Peyer's patch (tissue), 4 donors: ENCODE measurements at places on chromosomes 11 and 22. TPM values are rescaled to one million over a fixed set of nuclear protein-coding genes. Genes with fewer than 3 reads are reported as not detected.

DNA sequence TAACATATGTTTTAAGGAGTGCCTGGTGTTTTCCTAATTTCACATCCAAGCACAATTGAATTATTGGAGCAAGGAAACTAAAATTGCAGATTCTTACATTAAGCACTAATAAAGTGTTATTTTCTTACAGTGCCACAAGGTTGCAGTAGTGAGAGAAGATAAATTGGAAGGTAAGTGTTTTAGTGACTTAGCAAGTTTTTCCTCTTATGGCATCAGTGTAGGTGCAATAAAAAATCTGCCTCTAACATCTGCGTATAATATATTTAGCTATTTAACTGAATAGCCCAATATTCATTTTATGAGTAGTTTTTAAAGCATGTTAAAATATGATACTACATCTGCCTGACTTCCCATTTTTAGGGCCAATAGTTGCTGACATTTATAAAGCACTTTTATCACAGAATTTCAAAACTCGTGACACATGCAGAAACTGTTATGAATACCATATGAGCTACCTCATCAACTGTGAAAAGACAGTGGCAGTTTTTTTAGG lies 19.0 kb downstream of the POLD3 start:
- DNase-seq = no peak

GRCh38 chr11:16781936-16782919 lies 43.8 kb downstream of the C11orf58 start:
- no peak for DNase-seq

DNA sequence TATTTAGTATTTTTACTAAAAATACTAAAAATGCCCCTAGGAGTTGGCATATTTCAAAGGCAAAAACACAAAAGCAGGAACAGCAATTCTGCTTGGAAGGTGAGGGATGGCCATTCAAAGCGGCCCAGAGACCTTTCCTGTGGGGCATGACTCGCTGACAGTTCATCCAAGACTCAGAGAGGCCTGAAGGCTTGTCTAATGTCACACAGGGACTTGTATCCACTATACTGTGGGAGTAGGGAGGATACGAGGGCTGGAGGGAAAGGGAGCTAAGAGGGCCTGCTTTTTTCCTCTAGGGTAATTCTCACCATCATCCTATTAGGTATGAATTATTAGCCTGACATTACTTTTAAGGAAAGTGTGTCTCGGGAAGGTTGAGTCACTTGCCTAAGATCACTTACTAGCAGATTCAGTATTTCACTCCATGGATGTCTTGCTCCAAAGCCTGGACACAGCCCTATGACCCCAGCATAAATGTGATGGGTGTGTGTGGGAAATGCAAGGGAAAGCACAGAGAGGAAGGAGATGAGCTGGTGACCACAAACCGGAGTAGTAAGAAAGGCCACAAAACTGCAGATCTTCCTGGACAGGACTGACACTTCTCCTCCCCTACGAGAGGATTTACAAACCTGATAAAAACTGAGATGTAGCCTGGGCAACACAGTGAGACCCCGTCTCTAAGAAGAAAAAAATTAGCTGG lies 16.7 kb upstream of the UCP3 start:
- DNase-seq = no peak

DNA sequence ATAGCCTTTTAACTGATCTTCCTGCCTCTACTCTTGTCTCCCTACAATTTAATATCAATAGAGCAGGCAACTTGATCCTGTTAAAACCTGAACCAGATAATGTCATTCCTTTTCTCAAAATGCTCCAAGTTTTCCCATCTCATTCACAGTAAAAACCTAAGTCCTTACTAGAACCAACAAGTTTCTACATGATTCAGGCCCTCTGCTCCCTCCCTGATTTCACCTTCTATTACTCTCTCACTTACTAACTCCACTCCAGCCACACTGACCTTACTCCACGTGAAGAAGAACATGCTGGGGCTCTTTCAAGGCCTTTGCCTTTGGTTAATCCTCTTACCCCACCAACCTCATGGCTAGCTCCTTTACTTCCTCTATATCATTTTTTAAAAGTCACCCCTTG lies 71.1 kb downstream of the PRCP start:
- DNase-seq = no peak

GRCh38 chr11:1050581-1051355 lies 14.2 kb upstream of the MUC6 start:
- DNase-seq = peak; percentile 53

Gene WNT11
- total RNA-seq = 6.9 TPM

GRCh38 chr11:78657968-78658839 lies 83.5 kb upstream of the NARS2 start:
- no peak for DNase-seq

DNA sequence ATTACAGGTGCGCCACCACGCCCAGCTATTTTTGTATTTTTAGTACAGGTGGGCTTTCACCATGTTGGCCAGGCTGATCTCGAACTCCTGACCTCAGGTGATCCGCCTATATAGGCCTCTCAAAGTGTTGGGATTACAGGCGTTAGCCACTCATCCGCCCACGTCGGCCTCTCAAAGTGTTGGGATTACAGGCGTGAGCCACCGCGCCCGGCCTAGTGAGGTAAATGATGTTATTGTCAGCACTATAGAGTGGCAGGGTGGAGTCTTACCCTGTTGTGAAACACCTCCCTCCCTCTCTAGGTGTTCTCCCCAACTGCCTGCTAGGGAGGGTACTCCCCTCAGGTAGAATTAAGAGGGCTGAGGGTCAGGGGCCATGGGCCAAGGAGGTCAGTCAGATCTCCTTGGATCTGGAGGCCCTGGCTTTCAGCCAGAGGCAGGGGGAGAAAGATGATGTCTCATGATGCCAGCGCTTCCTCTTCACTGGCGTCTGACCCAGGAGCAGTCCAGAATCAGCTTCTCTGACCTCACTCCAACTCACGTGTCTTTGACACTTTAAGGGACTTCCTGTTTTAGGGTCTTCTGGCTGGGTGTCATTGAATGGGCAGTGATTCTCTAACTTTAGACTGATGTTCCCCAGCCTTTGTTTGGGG lies 2.0 kb downstream of the GGA1 start:
- no peak for DNase-seq

Gene FJX1
- total RNA-seq = not detected

Gene TUB
- total RNA-seq = 2.0 TPM

GRCh38 chr11:107606141-107606540 lies 15.2 kb downstream of the ELMOD1 start:
- DNase-seq = no peak

- DNase-seq = no peak
Observed at GRCh38 chr11:35473795-35474374, 51.5 kb downstream of the PAMR1 start.

Gene KCNC1
- total RNA-seq = not detected

DNA sequence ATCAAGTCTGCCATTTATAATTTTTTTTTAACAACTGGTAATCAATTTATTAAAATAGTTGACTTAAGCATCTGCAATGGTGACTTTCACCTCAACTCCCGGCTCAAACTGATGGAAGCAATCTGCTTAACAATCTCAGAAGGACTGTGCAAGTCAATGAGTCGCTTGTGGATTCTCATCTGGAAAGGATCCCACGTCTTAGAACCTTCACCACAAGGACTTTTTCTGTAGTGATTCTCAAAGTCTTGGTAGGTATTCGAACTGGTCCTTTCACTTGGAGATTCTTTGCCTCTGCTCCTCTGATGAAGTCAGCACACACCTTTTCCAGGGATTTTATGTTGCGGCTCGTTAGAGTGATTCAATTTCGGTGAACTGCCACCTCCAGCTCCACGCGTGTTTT lies 7.3 kb downstream of the RSF1 start:
- no peak for DNase-seq

DNA sequence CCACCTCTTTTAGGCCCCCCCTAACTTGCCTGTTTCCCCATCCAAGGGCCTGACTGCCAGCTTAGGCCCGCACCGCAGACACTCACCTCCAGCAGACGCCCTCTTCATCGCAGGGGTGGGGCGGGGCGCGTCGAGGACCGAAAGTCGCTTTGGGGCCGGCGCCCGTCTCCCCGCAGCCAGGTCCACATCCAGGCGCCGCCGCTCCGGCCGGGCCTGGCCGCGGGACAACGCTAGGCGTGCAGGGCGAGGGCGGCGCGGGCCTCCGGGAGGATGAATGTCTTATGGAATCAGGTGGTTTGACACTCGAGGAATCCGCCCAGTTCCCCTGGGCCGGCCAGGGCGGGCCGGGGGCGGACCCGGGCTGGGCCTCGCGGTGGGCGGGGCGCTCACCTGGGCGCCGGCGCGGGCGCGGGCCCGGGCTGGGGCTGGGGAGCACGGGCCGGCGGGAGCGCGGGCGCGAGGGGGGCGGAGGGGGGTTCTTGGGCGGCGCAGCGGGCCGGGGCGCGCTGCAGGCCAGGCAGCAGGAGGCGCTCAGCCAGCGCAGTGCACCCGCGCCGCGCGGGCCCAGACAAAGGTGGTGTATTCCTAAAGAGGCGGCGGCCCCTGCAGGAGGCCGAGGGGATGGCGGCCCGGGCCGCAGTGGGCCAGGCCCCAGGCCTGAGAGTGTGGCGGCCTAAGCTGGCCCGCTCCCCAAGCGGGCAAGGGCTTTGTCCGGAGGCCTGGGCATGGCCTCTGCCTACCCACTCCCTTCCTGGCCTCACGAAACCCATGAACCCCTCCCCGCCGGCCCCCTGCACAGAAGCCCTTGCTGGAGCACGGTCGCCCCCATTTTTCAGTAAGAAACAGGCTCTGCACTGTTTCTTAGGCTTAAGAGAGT lies 177.6 kb downstream of the IGLL1 start:
- DNase-seq = peak; percentile 70

- DNase-seq = no peak
Observed at GRCh38 chr11:68905421-68906360, 2.0 kb downstream of the IGHMBP2 start.

Gene MS4A6E
- total RNA-seq = not detected

DNA sequence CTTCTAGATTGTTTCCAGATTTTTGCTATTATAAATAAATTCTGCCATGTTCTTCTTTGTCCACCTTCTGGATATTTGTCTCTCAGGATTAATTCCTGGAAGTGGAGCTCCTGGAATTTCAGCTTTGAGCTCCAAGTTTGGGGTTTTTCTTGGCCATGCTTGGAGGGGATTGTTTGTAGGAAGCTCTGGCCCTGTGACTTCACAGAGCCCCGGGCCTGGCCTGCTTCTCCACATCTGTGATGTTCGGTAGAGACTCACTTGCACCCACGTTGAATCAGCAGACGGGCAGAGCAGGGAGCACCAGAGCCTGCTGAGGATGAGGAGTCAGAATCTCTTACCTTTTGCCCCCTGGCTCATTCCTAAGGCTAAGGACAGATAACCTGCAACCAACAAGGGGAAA lies 35.7 kb downstream of the LRRC32 start:
- DNase-seq = peak; percentile 8

- DNase-seq = no peak
Observed at GRCh38 chr22:49487950-49488349, 339.7 kb downstream of the BRD1 start.

DNA sequence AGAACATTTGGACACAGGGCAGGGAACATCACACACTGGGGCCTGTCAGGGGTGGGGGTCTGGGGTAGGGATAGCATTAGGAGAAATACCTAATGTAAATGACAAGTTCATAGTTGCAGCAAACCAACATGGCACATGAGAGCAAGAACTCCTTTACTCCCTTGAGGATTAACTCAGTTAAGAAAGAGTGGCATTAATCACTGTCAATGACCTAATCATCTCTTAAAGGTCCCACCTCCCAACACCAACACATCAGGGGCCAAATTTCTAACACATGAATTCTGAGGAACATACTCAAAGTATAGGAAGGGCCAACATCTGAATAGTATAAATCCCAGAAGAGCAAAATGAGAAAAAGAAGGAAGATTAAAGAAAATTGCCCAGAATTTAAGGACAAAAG lies 272.9 kb downstream of the SWAP70 start:
- no peak for DNase-seq

Gene SH3BP1
- 55.0 TPM for total RNA-seq
